ENCODE measurements at places on chromosomes 13 and 19. TPM values are rescaled to one million over a fixed set of nuclear protein-coding genes. Genes with fewer than 3 reads are reported as not detected.

The FARP1 gene
- 233 TPM for total RNA-seq

The SLC10A2 gene
- total RNA-seq, result not detected

The LILRB3 gene
- total RNA-seq, result not detected

The SPINT2 gene
- 78.9 TPM for total RNA-seq

The ZNF628 gene
- total RNA-seq, result 13.7 TPM

The SRRM5 gene
- total RNA-seq, result 0.51 TPM

The ZNF221 gene
- total RNA-seq, result 16.1 TPM

Measured in glutamatergic neuron (in vitro differentiated cells).